ENCODE measurements at places on chromosomes 3 and 15.

- DNase-seq: peak; percentile 42
Measured at GRCh38 chr3:169660709-169661360, 2.7 kb downstream of the MECOM start.

DNA sequence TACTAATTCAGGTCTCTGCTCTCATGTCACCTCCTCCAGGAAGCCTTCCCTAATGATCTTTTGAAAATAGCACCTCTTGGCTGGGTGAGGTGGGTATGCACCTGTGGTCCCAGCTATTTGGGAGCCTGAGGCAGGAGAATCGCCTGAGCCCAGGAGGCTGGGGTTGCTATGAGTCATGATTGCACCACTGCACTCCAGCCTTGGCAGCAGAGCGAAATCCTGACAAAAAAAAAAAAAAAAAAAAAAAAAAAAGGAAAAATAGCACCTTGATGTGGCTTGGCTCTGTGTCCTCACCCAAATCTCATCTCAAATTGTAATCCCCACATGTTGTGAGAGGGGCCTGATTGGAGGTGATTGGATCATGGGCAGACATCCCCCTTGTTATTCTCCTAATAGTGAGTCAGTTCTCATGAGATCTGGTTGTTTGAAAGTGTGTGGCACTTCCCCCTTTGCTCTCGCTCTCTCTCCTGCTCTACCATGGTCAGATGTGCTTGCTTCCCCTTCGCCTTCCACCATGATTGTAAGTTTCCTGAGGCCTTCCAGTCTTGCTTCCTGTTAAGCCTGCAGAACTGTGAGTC lies 11.2 kb upstream of the RNU6-1 start:
- peak; percentile 21 for DNase-seq

- DNase-seq: no peak
Measured at GRCh38 chr15:70193734-70194133, 96.0 kb upstream of the TLE3 start.

- no peak for DNase-seq
Measured at GRCh38 chr3:100681496-100681895, 27.8 kb upstream of the TFG start.

DNA sequence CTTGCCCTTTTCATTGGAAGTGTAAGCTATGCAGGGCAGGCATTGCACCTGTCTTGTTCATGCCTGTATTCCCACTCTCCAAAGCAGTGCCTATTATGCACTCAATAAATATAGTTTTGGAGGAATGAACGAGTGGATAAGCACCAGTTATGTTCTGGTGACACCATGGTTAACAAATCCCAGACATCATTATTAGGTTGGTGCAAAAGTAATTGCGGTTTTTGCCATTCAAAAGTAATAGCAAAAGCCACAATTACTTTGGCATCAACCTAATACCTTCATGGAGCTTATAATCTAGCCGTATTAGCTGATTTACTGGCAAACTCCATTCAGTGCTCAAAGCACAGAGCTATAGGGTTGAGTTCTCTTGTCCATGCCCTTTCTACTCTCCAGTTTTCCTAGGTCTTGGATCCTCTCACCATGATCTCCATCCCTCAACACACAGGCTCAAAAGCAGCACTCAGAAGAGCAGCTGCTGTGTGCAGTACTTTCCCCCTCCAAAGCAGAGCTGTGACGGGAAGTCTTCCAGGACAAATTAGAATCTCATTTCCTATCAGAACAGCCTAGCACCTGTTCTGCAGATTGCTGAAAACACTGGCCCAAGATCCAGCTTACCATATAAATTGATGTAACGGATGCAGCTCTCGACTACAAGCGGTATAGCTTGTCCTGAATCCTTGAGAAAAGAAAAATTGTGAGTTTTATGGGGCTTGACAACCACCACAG lies 63.2 kb upstream of the RAD18 start:
- no peak for DNase-seq

DNA sequence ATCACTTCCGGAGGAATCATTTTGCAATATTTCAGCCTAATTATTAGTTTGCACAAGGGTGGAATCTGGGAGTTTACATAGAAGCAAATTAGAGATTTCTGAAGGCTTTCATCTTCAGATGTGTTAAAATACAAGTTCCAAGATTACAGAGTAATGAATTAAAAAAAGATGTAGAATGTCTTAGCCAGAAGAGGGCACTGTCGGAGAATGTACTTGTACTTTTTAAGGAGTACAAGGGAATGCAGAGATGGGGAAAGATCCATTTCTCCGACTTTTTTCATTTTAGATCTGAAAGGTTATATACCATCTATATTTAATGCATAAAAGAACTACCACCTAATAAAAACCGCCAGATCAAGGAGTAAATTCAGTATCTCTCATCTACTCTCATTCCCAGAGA lies 43.1 kb upstream of the WDR5B start:
- no peak for DNase-seq

DNA sequence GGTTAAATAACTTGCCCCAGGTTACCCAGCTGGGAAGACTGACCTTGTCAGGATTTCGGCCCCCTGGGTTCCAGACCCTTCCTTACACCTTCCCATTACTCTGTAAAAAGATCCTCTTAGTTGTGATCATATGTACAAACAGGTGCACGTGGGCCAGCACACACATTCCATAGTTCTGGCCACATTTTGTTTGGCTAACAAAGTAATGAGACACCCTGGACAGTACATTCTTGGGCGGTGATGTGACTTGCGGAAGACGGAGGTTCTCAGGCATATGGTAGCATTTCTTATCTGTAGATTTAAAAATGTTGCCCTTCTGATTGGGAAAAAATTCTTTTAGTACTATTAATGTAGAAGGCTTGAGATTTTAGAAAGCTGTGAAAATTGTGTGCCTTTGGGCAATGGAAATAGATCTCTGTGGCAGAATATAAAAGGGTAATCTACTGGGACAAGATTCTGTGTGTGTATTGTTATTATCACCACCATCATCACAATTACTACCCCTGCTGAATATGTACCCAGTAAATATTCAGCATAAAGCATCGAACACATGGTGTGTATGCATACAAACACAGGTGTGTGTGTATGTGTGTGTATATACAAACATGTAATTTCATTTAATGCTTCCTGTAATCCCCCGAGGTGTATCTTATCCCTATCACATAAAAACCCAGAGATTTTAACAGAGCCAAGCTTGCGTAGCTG lies 205.4 kb upstream of the UBE2E1 start:
- no peak for DNase-seq

DNA sequence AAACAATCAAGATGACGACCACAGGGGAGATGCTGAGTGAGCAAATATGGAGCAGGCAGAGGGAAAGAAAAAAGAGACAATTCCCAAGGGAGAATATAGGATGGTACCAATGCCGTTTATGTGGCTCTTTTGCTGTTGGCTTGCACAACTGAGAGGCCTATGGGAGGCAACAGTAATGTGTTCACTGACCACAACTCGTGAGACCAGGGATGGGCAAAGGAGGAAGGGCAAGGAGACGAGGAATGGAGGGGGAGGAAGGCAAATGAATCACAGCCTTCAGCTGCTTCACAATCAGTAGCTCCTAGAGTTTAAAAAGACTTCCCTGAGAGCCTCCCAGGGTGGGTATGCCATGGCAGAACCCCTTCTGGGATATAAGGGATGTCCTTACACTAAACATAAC lies 131.5 kb downstream of the SLC9A9 start:
- DNase-seq: no peak

GRCh38 chr3:63975723-63976122 lies 47.6 kb downstream of the PSMD6 start:
- DNase-seq: no peak

GRCh38 chr3:146326875-146327543 lies 76.1 kb upstream of the PLSCR4 start:
- no peak for DNase-seq

- DNase-seq: no peak
Measured at GRCh38 chr15:89948796-89949195, 36.0 kb upstream of the ARPIN start.
